Kidney (tissue), 22 donors: ENCODE measurements at places on chromosomes 13 and 19.

GRCh38 chr19:1237754-1238368, at the start of gene CBARP:
Gene CBARP (minus strand): TSS chr19:1238005. CDS start chr19:1236100, 1,905 bp downstream.
- DNase-seq: no peak

DNA sequence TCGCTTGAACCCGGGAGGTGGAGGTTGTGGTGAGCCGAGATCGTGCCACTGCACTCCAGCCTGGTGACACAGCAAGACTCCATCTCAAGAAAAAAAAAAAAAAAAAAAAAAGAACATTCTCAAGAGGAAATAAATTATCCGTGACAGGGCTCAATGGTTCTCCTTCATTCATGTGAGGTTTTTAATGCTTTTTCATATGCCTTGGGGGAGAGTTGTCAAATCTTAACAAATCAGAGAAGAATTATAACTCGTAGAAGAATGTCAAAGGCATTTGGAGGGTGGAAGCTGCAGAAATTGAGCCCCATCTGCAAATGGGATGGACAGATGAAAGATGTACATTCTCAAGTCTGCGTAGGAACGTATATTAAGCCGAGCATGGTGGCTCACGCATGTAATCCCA, 34.9 kb upstream of the HOMER3 start:
- DNase-seq: no peak

DNA sequence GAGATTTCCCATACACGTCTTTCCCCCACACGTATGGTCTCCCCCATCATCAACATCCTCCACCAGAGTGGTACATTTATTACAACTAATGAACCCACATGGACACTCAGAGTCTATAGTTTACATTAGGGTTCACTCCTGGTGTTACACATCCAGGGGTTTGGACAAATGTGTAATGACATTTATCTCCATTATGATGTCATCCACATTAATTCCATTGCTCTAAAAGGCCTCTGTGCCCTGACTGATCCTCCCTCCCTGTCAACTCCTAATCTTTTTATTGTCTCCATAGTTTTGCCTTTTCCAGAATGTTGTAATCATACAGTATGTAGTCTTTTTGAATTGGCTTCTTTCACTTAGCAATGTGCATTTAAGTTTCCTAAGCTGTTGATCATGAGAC, 8.2 kb downstream of the ZNF383 start:
- DNase-seq: no peak

- DNase-seq: no peak
Observed at GRCh38 chr13:110648146-110648819, 32.9 kb downstream of the NAXD start.

DNA sequence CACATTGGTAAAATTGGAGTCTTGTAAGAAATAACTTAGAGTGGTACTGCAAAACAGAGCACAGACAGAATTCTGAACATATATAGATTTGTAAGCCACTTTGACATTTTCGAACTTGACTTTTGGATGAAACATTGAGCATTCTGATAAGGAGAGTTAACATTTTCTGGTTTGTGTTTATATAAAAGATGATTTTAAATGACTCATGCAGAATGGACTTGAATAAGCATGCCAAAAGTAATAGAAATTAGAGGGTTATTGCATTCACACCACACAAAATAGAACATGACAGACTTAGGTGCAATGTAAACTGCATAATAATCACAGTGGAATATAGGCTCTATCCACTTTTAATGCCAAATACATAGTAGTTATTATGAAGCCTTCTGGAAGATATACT, 507.0 kb downstream of the DACH1 start:
- DNase-seq: no peak

DNA sequence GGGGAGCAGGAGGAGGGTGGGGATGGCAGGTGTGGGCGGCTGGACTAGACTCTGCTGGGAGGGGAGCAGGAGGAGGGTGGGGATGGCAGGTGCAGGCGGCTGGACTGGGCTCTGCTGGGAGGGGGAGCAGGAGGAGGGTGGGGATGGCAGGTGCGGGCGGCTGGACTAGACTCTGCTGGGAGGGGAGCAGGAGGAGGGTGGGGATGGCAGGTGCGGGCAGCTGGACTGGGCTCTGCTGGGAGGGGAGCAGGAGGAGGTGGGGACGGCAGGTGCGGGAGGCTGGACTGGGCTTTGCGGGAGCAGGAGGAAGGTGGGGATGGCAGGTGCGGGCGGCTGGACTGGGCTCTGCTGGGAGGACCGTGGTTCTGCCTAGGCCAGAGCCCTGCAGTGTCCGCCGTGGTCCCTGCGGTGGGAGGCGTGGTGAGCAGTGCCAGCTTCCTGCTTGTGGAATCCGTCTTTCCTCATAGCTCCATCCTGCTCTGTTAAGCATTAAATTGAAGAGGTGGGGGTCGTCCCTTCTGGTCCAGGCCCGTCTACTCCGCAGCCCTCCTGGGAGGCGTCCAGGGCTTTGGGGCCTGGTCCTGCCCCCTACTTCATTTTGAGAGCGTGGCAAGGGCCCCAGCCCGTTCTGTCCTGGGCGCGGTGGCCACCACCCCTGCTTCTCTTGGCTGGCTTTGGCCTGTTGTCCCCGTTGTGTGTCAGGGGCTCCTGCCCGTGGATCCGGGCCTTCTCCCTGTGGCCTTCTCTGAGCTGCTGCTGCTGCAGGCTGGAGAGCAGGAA, 4.7 kb downstream of the SPPL2B start:
- DNase-seq: peak; percentile 92

DNA sequence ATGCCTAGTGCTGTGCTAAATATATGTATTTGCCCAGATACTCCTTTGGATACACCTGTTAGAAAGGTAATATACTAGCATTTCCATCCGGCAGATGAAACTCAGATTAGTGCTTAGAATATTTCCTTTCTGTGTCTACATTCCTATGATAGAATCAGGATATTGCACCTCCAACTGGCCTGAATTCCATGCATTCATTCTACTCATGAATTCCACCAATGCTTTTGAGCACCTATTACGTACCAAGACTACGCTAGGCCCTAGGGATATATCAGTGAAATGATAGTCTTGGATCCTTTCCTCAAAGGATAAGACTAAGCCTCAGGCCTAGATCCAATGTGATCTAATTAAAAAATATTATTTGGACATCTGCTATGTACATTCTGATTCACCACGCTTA, 223.8 kb upstream of the SERP2 start:
- no peak for DNase-seq

DNA sequence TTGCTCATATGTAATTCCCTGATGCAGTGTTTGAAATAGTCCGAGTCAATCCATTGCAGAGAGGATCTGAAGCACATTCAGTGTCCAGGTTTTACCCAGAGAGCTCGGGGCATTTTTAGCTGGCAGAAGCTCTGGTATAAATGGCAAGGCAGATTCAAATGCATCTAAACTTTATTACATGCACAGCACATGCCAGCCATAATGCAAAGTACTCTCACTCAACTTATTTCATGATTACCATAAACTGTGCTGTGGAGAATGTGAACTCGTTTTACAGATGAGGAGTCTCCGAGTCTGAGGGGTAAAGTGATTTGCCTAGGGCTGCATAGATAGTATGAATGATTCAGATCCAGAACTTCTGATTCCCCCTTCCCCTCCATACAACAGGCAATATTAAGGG, 13.5 kb upstream of the CBY2 start:
- no peak for DNase-seq

DNA sequence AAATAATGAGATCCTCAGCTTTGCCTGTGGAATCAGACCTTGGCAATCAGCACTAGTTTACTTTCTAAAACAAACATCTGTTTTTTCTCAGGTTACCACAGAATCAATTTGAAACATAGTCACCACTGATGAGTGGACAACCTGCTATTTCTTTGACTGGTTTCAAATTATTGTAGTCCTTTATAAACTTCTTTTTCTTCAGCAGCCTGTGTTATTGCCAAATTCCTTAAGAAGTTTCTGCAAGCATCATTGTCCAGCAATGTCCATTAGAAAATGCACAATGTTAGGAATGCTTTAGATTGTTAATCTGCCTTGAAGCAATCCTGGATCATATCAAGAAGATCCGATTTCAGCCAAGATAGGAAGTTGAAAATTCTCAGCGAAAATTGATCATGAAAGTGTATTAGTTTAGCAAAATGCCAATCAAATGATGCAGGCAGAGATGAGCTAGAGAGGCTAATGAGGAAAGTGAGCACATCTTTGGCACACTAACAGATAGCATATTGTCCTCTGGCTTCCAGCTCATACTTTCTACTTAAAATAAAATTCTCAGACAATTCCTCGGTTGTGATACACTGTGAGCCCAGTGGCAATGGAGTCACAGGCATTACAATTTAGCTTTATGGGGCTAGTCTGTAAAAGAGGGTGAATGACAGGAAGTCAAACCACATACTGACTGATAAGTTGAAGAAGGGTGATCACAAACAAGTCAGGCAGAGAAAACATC, 270.6 kb downstream of the SLITRK6 start:
- DNase-seq: no peak
